ENCODE measurements at places on chromosomes 13 and 19.

- no peak for DNase-seq
Observed at GRCh38 chr13:100245104-100245503, 156.2 kb downstream of the PCCA start.

- no peak for DNase-seq
Observed at GRCh38 chr13:99425485-99426341, 75.6 kb upstream of the TM9SF2 start.

DNA sequence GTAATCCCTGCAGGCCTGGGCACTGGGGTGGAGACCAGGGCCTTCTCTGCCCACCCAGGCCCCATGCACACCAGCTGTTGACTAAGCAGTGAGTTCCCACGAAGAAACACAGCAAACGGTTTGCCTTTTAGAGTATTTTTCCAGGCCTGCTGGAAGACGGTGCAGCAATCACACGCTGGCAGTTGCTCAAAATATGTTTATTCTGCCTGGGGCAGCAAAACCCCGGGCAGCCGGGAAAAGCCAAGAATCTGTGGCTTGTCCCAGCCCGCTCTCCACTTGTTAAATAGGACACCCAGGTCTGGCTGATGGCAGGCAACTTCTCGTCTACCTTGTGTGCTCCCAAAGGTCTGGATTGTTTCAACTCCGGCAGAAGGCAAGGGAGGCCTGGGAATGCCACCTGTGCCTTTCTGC, 40.8 kb downstream of the GGACT start:
- no peak for DNase-seq

DNA sequence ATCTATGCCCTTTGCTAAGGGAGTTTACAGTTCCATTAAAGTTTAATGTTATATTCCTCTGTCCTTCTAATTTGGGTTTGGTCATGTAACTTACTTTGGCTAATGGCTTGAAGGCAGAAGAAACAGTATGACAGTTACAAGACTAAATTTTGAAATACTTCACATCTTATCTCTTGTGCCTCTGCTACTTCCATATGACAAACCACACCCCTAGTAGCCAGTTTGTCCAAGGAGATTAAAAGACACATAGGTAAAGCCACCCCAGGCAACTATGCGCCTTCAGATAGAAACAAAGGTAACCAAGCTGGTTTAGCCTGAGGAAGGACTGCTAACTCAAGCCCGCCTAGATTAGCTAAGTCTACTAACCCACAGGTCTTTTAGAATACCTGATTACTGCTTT, 273.4 kb upstream of the MIR17HG start:
- DNase-seq = no peak

DNA sequence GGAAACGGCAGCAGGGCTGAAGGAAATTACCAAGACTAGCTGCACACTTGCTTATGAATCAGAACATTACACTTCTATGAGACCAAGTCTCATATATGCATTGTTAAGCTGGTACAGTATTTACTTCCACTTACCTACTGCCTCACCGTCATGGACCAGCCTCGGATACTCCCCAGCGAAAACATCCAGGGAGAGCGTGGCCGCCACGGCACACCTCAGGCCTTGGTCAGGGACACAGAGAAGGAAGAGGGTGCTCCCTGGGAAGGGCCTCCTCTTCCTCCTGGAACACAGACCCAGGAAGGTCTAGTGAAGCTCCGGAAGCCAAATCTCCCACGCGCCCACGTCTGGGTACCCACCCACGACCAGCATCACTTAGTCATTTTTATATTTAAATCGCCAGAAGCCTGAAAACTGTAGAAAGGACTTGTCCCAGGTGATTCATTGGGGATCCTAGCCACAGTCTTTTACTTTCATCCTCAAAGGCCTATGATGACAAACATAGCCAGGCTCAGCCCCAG, 24.4 kb upstream of the MTIF3 start:
- DNase-seq = no peak

GRCh38 chr13:108915095-108915633, 285.8 kb downstream of the MYO16 start:
- no peak for DNase-seq

DNA sequence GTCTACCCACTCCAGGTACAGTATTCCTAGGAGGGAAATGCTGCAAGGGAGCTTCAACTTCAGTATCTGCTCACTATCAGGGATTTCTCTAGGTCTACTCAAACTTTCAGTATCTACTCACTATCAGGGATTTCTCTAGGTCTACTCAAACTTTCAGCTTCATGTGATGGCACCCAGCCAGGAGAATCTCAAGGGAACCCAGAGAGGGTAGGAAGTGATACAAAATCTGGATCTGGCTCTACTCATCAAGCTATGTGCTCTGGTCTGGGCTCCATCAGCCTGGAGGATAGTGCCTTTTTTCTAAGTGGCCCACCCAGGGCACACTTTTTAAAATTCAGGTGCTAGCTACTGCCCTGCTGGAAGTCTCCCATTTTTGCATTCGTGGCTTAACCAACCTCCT, 52.3 kb upstream of the FNDC3A start:
- no peak for DNase-seq

- DNase-seq = no peak
Observed at GRCh38 chr19:54421521-54421920, 6.3 kb downstream of the TTYH1 start.

DNA sequence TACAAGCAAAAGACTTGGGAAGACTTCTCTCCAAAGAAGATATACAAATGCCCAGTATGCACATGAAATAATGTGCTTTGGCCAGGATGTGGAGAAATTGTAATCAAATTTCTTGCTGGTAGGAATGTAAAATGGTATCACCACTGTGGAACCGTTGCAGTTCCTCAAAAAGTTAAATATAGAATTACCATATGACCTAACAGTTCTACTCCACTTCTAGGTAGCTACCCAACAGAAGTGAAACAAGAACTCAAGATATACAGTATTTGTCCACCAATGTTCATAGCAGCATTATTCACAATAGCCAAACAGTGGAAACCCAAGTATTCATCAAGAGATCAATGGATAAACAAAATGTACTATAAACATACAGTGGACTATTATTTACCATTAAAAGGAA, 95.0 kb upstream of the KLF5 start:
- DNase-seq = no peak
